ENCODE measurements at places on chromosomes 2 and 18.

GRCh38 chr18:9095297-9096006 lies 7.0 kb upstream of the NDUFV2 start:
- no peak for DNase-seq

DNA sequence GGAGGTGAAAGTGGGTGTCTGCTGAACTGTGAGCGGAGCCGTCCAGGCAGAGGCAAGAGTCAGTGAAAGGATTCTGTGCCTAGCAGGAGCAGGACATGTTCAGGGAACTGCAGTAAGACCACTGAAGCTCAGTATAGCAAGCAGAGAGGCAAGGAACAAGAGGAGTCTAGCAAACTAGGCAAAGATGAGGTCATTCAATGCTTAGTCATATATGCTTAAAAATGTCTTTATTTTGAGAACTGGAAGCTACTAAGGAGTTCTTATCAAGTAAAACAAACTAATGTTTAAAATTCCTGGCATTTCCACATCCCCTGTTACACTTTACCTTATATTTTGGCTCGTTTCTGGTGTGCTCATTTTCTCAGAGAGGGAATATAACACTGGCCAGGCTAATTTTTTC lies 913.4 kb downstream of the CBLN2 start:
- no peak for DNase-seq

GRCh38 chr18:62763101-62763521 lies 47.8 kb downstream of the PHLPP1 start:
- DNase-seq: no peak

- DNase-seq: no peak
Observed at GRCh38 chr2:163757814-163758213, 22.0 kb upstream of the FIGN start.

GRCh38 chr2:187215532-187216240 lies 232.4 kb downstream of the CALCRL start:
- no peak for DNase-seq

- no peak for DNase-seq
Observed at GRCh38 chr2:231161877-231162329, 36.5 kb upstream of the ARMC9 start.

- DNase-seq: no peak
Observed at GRCh38 chr18:46408334-46408987, 248.6 kb downstream of the LOXHD1 start.

- DNase-seq: no peak
Observed at GRCh38 chr2:121400201-121400600, 115.2 kb upstream of the TFCP2L1 start.

- DNase-seq: no peak
Observed at GRCh38 chr2:9364791-9365497, 58.4 kb downstream of the ITGB1BP1 start.
